Eye (tissue), 1 donor: ENCODE measurements at places on chromosomes 1 and 21.

DNA sequence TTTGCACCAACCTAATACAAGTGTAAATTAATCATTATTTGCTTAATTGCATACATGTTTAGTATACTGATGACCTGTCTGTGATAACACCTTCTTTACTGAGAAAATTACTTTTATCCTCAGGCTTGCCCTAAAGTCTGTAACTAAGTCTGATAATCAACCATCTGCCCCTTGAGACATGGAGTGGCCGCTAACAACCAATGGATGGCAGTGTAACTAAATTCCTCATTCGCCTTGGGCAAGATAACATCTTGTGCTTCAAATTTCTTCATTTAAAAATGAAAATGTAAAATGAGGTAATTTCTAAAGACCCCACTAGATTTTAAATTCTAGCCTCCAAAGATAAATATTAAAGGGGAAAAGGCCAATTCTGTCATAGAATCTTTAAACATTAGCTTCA lies 85.1 kb downstream of the ENAH start:
- no peak for DNase-seq

GRCh38 chr1:16612332-16613172 lies 812 bp downstream of the NBPF1 start:
- peak; percentile 95 for DNase-seq

- no peak for DNase-seq
Measured at GRCh38 chr1:248748211-248748610, 7.3 kb downstream of the LYPD8 start.

DNA sequence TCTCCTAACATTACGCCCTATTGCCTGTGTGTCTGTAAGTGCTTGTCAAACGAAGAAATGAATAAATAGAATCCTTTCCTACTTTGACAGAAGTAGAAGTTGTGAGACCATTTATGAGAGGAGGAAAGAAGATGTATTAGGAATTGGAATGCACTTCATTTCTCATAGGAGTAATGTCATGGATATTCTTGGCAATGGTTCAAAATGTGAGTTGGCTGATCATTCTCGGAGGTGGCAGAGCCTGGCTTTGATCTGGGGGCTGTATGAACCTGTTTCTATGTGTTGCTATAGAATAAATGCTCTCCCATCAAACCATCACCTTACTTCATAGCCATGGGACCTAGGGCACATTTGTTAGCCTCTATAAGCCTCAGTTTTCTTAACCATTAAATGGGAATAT lies 10.1 kb upstream of the SERBP1 start:
- DNase-seq = no peak

DNA sequence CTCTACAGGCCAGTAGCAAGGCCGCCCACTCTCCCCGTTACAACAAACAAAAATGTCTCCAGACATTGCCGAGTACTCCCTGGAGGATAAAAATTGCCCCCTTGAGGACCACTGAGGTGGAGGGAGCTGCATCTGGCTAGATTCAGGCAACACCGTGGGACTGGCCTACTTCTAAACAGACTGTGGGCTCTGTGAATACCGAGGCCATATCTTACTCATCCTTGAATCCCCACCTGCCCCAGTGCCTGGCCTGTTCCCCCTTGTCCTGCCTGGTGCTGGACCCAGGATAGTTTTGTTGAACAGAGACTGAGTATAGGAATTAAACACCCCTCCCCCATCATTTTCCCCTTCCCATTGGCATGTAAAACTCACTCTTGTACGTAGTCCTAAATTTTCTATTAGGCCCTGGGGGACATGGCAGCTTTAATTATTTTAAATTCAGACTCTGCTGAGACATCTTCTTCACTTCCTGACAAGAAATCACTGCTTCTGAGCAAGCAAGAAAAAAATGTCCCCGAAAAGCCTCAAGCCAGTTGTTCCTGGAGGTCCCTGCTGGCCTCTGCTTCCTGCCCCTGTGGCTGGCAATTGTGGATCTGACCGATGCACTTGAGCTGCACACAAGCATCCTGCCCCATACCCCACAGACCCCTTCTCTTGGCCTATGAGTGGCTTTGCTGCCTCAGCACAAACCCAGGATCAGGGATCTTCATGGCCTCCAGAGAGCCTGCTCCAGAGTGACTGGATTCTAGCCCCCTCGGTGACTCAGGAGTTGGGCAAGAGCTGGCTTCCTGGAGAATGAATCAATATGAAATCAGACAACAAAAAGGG lies 111.0 kb downstream of the ACTL8 start:
- no peak for DNase-seq

GRCh38 chr1:81298266-81298665 lies 502.5 kb upstream of the ADGRL2 start:
- no peak for DNase-seq

- no peak for DNase-seq
Measured at GRCh38 chr1:79005945-79006344, 585 bp downstream of the ADGRL4 start.

DNA sequence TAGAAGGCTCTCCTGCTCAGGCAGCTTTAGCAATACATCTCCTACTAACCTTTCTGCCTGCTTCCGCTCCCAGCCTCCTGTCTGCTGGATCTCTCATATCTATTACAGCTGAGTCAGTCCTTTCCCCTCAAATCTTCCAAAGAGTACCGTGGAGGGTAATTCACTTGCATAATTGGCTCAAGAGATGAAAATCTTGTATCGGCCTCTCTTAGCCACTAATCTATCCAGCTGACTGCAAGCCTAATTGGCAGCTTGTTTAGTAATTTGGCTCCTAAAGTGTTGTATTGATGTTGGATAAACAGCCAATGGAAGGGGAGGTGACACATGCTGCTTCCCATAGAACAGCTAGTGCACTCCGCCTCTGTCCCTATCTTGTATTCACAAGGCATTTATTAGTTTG lies 195.7 kb downstream of the GPATCH2 start:
- peak; percentile 31 for DNase-seq

DNA sequence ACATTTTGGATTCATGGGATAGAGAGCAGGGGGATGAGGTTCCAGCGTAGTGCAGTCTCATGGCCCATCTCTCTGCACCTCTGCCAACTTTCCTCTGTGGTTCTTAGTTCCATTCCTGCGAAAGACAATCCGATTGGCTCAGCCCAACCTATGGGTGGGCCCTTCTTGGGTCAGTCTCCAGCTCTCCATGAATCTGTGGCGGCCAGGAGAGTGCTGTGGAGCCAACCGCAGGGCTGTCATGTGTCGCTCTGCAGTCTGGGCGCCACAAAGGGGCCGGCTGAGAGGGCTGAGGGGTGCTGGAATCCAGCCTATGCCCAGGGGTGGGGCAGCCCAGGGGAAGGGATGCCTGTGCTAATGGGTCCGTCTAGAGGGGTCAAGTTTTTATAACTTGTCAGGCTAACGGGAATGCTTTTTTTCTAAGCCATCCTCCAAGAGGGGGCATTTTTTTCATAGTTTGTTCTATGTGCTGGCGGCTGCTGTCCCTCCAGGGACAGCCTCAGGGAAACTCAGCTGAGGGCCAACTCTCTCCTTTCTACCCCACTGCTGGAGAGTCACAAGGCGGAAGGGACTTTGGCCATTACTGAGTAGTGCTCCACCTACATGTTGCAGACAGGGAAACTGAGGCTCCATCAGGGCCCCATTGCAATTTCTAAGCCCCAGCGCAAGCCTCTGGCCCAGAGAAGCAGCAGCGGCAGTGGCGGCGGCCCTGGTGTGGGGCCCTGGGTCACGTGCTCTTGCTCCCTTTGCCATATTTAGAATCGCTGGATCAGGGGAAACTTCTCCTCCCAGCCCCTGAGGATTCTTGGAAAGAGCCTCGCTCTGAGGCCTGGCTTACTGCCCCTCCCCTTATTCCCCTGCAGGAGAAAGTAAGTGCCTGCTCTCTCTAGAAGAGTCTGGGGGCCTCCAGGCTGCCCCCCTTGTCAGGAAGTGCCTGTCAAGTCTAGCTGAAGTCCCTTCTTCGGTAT lies 23.4 kb downstream of the KCNQ4 start:
- peak; percentile 54 for DNase-seq
